ENCODE measurements at places on chromosomes 13 and 19.

GRCh38 chr13:98103942-98104880, 38.7 kb upstream of the FARP1 start:
- no peak for DNase-seq

DNA sequence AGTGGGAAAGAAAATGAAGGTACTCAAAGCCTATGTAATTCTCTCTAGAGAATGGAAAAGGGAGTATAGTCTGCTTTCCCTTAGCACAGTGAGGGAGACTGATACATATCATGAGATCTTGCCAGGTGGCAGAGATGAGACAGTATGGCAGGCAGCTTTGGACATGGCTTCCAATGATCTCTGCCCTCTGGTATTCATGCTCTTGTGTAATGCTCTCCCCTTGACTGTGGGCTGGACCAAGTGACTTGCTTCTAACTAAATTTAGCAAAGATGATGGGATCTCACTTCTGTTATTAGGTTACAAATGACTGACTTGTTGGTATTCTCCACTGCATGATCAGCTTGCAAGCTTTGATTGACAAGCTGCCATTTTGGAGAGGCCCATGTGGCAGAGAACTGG, 10.2 kb downstream of the ZNF132 start:
- no peak for DNase-seq

- DNase-seq: no peak
These were observed 64.3 kb downstream of the TM9SF2 start for GRCh38 chr13:99565478-99566124.

DNA sequence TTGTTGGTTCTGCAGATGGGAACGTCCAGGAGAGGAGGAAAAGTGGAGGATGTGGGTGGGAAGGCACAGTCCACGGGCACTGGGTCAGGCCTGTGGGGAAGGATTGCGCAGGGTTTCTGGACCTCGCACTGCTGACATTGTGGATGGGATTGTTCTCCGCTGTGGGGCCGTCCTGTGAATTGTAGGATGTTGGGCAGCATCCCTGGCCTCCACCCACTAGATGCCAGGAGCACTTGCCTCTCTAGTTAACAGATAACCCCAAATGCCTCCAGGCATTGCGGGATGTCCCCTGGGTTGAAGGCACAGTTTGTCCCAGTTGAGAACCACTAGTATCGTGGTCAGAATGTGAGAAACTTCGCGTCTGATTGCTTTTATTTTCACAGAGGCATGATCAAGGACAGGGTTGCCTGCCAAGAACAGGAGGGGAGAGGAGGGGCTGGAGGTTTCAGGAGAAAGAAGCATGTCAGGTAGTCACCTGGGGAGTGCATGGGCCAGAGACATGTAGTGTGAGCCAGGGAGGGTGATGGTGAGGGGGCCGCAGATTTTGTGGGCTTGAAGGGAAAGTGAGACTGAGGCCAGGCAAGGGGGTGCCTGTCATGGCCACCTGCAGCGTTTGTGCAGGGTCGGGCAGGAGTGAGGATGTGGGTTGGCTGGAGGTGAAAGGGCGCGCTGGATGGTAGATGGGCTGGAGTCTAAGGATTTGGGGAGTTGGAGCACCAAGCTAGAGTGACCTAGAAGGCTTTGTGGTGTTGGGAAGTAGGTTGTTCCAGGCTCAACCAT, 3.2 kb downstream of the ZNF628 start:
- DNase-seq: no peak

- no peak for DNase-seq
These were observed 33.5 kb downstream of the FAM216B start for GRCh38 chr13:42814868-42815267.

DNA sequence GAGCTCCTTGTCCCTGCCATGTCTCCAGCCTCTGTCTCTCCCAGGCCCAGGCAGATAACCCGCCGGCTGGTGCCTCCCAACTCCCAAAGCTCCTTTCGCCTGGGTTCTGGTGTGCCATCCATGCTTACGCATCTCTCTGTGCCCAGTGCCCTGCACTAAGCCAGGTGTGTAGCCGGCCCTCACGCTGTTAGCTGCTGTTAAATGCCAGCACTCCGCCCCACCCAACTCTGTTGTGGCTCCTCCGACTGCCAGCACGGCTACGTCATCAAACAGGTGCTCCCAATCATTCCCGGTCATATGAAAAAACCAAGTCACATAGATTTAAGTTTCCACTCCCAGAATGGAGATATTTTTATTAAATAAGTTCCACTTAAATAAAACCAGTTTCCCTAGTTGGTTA, 7.0 kb upstream of the HSPH1 start:
- DNase-seq: no peak

DNA sequence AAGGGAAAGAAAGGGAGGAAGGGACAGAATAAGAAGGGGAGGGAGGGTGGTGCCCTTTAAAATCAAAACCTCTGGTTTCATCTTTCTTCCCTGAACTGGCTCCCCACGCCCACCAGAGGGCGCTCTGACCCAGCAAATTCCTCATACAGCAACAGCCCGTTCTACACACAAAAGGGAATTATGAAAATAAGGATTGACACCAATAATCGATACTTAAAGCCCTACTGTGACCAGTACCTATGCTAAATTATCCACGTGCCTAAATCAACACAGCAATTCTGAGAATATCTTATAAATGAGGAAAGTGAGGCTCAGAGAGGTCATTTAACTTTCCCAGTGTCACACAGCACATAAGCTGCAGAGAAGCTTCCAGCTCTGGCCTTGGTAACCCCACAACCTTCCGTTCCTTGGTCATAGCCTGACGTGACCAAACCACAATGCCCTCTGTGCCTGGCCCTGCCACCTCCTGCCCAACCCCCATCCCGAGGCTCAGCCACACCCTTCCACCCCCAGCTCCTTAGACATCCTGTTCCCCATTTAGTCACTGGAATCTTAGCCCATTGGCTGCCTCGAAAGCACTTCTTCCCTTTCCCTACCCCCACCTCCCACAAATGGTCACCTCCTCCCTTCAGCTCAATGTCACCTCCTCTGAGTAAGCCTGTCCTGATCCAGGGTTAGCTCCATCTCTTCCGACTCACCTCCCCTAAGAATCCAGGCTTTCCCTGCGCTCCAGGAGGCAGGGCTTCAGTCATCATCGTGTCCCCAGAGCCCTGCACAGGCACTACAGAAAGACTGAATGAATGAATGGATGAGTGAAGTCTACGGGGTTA, 34.2 kb upstream of the PNMA8B start:
- DNase-seq: peak; percentile 82

GRCh38 chr13:48729856-48730255, 76.1 kb downstream of the CYSLTR2 start:
- no peak for DNase-seq

DNA sequence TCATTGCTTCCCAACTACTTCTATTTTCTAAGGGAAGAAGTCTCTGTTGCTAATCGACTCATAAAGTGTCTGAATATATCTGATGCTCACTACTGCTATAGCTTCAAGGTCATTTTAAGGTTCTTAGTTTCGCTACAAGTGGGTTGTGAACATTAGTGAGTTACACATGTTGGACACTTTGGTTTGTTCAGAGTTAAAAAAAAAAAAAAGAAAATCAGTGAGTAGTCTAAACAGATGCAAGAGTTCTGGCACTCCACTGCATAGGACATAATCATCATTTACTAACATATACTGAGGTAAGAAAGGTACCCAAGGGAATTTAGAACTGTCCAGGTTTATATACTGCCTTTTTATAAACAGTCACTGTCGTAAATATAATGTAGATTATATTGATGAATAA, 108.8 kb downstream of the KLF12 start:
- no peak for DNase-seq

DNA sequence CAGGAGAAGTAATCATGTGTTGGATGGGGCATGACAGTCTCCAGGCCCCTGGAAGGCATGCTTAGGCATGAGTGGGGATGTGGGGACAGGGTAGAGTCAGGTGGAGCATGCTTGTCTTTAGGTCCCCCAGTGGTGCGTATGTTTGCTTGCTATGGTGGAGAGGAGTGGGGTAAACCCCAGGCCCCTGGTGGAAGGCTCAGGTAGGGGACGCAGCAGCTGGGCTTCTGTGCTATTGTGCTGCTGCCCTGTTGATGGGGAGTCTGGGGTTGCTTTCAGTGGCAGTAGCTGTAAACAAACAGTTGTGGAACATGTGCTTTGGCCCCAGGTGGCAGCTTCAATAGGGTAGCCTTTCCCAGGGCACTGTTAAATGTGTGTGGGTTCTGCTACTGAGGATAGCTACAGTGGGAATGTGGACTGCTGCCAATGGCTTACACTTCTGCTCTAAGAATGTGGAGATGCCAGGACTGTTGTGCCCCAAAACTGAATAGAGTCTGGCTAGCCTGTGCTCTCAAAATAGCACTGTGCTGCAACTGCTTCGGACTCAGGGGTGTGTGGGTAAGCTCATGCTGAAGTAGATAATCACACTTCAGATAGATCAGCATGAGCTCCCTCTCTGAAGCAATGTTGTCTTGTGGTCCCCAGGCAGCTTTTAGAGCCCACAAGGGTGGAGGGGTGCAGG, 1257.3 kb downstream of the DIAPH3 start:
- no peak for DNase-seq

GRCh38 chr19:45290381-45290931, 32.2 kb downstream of the CKM start:
- no peak for DNase-seq

DNA sequence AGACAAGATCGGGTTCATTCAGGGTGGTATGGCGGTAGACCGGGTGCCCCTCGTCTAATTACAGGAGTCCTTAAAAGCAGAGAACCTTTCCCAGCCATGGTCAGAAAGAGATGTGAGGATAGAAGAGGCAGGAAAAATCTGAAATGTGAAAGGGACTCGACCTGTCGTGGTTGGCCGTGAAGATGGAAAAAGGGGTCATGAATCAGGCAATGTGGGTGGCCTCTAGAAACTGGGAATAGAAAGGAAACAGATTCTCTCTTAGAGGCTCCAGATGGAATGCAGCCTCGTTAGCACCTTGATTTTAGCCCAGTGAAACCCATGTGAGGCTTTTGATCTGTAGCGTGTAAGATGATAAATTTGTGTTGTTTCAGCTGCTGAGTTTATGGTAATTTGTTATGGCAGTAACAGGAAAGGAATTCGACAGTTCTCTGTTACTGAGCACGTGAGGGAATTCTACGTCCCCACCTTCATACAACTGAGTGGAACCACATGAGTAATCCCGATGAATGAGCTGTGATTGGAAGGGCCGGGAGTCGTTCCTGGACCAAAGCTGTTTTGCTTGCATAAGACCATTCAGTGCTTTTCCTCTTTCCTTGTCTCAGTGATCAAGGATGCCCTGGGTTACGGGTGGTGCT, 11.0 kb upstream of the CA11 start:
- no peak for DNase-seq

DNA sequence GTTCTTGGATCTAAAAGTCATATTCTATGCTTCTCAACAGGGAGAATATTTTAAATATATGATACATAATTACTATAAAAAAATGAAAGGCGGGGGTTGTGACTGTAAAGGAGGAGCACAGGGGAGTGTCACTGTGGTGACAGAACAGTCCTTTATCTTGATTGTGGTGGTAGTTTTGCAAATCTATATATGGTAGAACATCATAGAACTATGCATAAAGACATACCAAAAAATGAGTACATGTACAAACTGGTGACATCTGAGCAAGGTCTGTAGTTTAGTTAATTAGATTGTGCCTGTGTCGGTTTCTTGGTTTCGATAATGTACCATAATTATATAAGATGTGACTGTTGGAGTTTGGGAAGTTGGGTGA, 38.7 kb upstream of the GARRE1 start:
- no peak for DNase-seq

- DNase-seq: no peak
These were observed 624.9 kb upstream of the PCDH9 start for GRCh38 chr13:67854990-67855389.

DNA sequence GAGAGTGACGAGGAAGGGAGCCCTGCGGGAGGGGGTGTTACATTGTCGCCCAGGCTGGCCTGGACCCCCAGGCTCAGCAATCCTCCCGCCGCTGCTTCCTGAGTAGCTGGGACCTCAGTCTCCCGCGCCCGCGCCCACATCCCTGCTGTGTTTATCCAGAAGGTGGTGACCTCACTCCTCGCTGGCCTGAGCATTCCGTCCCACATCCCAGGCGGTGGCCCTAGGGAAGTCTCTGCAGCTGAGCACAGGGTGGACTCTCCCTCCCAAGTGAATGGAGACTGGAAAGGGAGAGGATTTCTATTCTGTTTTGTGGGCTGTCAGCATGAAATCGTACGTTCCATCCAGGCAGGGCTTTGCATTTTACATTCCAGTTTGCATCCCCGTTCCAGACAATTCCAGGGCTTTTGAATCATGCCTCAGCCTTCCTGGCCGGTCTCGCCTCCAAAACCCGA, 401 bp upstream of the ZNF765 start:
- no peak for DNase-seq

- no peak for DNase-seq
These were observed 8.2 kb downstream of the MEIS3 start for GRCh38 chr19:47411101-47411500.

DNA sequence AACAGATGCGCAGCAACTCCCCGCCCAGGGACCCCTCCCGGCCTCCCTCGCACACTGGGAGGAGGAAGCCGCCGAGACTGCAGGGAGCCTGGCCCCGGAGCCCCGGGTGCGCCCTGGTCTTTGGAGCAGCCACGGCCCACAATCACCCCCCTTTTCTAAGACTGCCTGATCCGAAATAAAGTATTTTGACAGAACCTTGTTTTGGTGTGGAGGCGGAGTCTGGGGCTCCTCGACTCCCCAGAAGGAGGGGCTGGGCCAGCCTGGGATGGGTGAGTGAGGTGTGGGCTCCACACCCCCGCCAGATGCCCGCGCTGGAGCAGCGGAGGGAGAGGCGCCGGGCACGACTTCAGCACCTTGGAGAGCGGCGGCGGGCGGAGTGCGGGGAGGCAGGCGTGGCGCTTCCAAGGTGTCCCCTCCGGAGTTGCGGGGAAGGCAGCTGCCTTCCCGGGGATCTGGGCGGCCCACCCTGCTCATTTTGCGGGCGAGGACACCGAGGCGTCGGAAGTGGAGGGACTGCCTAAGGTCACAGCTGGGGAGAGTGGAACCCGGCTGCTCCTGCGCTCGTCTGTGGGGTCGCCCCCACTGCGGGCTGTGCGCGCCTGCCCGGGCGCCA, 9.4 kb downstream of the SIRT6 start:
- peak; percentile 65 for DNase-seq

DNA sequence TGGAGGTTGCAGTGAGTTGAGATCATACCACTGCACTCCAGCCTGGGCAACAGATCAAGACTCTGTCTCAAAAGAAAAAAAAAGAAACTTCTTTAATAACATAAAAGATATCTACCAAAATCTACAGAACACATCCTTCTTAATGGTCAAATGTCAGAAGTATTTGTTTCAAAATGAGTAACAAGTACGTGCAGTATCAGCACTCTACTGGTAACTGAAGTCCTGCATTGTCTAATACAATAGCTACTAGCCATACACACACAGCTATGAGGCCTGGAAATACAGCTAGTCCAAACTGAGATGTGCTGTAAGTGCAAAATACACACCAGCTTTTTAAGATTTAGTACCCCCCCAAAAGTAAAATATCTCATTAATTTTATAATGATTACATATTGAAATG, 88.1 kb downstream of the TSC22D1 start:
- DNase-seq: no peak

GRCh38 chr13:33119856-33120543, 103.8 kb downstream of the KL start:
- DNase-seq: no peak

- no peak for DNase-seq
These were observed 6.4 kb downstream of the KANK3 start for GRCh38 chr19:8336660-8337059.

- DNase-seq: peak; percentile 5
These were observed at the start of gene ZNF112 for GRCh38 chr19:44356383-44357111. ZNF112 (minus strand) TSS chr19:44356680; CDS start chr19:44340539, 16,141 bp downstream.

GRCh38 chr19:51599084-51599483, 28.0 kb downstream of the ZNF175 start:
- DNase-seq: no peak

All from stimulated activated CD4-positive, alpha-beta T cell treated with anti-CD3 and anti-CD28 coated beads, Interleukin-4, amount 100 ng/mL, for 24 hours (primary cell).